Forelimb muscle (tissue), 1 donor: ENCODE measurements at places on chromosomes 16 and 17. TPM values are rescaled to one million over a fixed set of nuclear protein-coding genes. Genes with fewer than 3 reads are reported as not detected.

Gene FBXO39
- 0.20 TPM for polyA plus RNA-seq

Gene SUPT6H
- polyA plus RNA-seq: 38.9 TPM

Gene SLC2A4
- 39.2 TPM for polyA plus RNA-seq

Gene RGS11
- 3.6 TPM for polyA plus RNA-seq

GRCh38 chr16:55045329-55045728 lies 114.7 kb downstream of the IRX5 start:
- no peak for DNase-seq

- DNase-seq: no peak
Measured at GRCh38 chr17:82287868-82288801, 14.6 kb upstream of the CSNK1D start.

GRCh38 chr17:61461586-61461966 lies 9.4 kb downstream of the TBX4 start:
- DNase-seq: no peak
